ENCODE measurements at places on chromosomes 12 and 14. TPM values are rescaled to one million over a fixed set of nuclear protein-coding genes. Genes with fewer than 3 reads are reported as not detected.

GNB3 gene
- polyA plus RNA-seq = 2.0 TPM

SYCP3 gene
- 0.05 TPM for polyA plus RNA-seq

FCF1 gene
- 7.6 TPM for polyA plus RNA-seq

LALBA gene
- not detected for polyA plus RNA-seq

EEA1 gene
- polyA plus RNA-seq = 3.7 TPM

KRT80 gene
- polyA plus RNA-seq = 7.2 TPM

ABCC9 gene
- polyA plus RNA-seq = 2.5 TPM

CCDC60 gene
- polyA plus RNA-seq = 2.3 TPM

PMCH gene
- polyA plus RNA-seq = 0.29 TPM

EFS gene
- 6.5 TPM for polyA plus RNA-seq

KRT2 gene
- 0.03 TPM for polyA plus RNA-seq

NELL2 gene
- polyA plus RNA-seq = 4.0 TPM

NAA30 gene
- 2.8 TPM for polyA plus RNA-seq

Data from lung (tissue), 17 donors.